ENCODE measurements at places on chromosomes 4 and X.

DNA sequence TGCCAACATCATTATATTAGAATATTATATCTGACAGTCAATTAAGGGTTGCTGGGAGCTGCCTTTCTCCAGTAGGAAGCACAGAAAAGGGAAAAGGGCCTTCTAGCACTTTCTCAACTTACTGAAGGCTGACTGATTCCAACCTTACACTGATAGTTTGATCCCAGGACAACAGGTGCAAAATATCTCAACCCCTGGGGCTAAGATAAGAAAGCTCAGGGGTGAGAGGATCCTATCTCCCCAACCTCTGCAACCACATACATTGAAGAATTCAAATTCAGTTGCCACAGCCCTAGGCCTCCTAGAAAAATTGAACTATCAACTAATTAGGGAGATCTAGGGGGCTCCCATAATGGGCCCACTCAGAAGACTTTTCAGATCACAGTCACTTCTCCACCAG lies 179.1 kb upstream of the GPRIN3 start:
- no peak for DNase-seq

DNA sequence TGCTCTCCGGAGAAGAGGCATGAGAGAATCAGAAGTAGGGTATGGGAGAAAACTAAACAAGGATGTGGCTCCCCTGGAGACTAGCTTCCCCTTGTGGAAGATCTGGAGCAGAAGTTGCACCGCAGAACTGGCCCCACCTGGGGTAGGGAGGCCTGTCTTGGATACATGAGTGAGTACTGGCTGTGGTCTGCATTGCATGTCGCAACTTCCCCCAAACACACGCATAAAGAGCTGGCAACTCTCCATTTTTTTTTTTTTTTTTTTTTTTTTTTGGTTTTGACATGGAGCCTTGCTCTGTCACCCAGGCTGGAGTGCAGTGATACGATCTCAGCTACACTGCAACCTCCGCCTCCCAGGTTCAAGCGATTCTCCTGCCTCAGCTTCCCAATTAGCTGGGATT lies 119.9 kb downstream of the EGF start:
- DNase-seq = no peak

GRCh38 chrX:131752493-131753198 lies 208.8 kb downstream of the OR13H1 start:
- DNase-seq = no peak

- DNase-seq = no peak
Observed at GRCh38 chrX:63764946-63765345, 20.1 kb downstream of the ARHGEF9 start.

DNA sequence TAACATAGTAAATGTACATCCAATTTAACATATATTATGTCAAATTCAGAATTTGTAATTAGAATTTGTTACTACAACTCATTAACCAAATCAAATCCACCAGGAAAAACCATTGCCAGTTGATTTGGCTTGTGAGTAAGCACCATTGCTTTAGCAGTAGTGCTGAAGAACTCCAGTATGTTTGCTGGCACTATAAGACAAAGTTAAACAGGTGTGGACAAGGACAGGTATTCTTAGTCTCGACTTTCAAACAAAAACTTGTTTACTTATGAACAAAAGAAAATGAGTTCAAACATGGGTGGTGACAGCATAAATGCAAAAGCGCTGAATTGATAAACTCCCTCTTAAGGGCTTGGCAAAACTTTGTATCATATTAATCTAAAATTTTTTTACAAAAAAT lies 1.3 kb upstream of the ADH7 start:
- DNase-seq = no peak

DNA sequence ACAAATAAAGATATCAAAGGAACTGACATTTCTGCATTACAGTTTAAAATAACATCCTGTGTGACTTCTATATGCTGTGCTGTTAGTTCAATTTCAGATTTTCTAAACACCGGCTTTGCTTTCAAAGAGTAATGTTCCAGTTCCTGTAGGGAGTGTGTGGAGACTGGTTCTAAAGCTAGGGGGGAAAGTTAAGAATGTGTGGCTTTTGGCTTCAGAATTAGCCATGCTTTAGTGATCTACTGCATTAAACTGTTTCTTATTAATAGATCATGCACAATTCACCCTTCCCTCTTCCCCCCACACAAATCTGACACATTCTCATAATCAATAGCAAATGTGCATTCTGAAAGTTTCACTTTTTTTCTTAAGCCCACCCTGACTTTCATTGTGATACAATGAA lies 32.0 kb upstream of the DKK2 start:
- DNase-seq = no peak

DNA sequence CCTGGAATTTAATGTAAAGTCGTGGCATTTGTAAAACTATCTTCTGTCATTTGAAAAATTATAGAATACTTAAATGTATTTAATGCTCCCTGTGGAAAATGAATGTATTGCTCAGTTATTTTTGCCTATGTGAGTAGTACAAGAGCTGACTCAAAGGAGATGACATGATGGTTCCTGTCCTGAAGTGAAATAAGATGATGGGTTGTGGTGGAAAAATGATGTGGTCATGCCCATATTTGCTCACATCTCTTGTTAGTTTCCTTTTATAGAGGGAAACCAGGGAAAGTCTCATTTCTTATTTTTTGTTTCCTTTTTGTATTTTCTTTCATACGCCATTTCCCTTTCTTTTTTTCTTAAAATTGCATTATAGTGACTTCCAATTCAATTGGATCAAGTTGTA lies 23.7 kb downstream of the PLS3 start:
- no peak for DNase-seq
